ENCODE measurements at places on chromosomes 12 and 14. TPM values are rescaled to one million over a fixed set of nuclear protein-coding genes. Genes with fewer than 3 reads are reported as not detected.

The LLPH gene
- total RNA-seq = 19.8 TPM

DNA sequence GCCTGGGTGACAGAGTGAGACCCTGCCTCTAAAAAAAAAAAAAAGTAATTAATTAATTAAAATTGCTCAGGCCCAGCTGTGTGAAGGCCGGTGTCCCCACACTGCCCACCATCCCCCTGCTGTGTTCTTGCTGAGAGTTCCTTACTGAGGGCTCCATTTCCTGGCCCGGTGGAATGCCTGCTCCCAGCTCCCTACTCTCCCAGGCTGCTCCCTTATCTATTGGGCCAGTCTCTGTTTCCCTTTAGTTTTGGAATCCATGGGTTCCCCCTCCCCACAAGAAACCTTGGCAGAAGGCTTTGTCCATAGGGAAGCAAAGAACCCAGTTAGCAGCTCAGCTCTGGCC is 19.0 kb downstream of the MLXIP start:
- no peak for DNase-seq

- DNase-seq = no peak
Observed at GRCh38 chr12:642633-643474, 20.4 kb downstream of the NINJ2 start.

- DNase-seq = no peak
Observed at GRCh38 chr14:51294951-51295525, 55.0 kb downstream of the TMX1 start.

The BEGAIN gene
- total RNA-seq = 7.0 TPM

Data from spinal cord (tissue), 10 donors.